Stimulated activated CD4-positive, alpha-beta T cell treated with anti-CD3 and anti-CD28 coated beads, Interleukin-1b, Interleukin-23, amount 100 ng/mL, for 1 hour (primary cell): ENCODE measurements at places on chromosomes 6 and 20.

- no peak for DNase-seq
Measured at GRCh38 chr6:166331503-166332415, 10.6 kb downstream of the SFT2D1 start.

- no peak for DNase-seq
Measured at GRCh38 chr6:43968110-43968965, 158.9 kb downstream of the MRPL14 start.

DNA sequence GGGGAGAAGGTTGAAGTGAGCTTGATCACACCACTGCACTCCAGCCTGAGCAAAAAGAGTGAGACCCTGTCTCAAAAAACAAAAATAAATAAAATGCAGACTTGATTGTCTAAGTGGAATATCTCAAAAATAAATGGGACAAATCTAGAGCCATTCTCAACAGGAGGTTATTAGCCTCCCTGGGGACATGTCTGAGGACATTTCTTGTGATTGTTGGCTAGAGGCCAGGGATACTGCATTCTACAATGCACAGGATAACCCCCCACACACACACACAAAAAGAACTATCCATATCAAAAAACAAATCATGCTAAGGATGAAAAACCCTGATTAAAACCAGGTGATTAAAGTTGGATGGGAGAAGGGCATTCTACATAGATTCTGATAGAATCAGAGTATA is 37.5 kb downstream of the FAM217A start:
- no peak for DNase-seq

GRCh38 chr6:140107216-140107615 is 732.8 kb upstream of the CITED2 start:
- no peak for DNase-seq

- DNase-seq, result no peak
Measured at GRCh38 chr20:20926222-20926905, 179.8 kb downstream of the LINC00237 start.

DNA sequence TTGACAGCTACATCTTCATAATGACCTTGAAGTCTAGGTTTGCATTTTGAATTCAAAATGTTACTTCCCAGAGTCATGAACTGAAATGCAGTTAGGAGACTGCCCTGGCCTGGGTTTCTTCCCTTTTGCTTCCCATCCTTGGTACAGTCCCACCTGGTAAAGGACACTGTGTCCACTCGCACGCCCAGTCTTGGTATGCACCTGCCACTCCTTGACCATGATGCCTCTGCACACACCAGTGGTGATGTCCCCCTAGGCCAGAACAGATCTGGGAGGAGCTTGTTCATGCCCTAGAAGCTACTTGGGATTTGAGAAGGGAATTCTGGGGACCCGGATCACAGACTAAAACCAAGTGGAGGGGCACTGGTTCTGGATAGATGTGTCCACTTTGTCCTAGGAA is 3.6 kb downstream of the PPP1R14C start:
- no peak for DNase-seq

DNA sequence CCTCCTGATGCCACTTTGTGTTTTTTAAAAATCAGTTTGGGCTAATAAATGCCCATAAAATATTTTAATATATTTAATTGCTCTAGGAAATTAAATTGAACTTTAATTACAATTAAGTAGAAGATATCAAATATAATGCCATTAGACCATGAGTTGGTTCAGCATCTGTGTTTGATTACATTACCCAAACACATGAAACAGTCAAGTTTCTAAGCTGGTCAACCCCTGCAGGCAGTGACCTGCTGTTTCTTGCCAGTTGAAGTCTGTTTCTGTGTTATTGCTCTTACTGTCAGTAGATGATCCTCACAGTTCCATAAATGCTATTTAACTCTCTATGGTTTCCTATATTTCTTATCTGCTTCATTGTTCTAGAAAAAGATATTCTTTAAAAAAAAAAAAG is 9.7 kb upstream of the TENT5A start:
- no peak for DNase-seq

DNA sequence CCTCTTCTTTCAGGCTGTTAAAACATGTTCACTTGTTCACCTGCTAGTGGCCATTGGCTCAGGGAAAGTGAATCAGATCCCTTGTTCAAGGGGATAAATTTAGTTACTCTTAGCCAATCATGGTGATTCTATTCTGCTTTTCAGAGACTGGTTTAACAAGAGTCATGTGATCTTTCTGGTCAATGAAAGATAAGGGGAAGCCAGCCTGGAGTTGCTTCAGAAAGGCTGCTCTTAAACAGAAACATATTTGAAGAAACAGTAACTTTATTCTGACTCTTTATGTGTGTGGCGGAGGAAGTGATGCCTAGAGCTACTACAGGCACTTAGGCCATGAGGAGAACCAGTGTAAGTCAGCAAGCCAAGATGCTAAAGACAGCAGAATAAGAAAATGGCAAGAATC is 28.1 kb upstream of the AHI1 start:
- DNase-seq, result no peak

DNA sequence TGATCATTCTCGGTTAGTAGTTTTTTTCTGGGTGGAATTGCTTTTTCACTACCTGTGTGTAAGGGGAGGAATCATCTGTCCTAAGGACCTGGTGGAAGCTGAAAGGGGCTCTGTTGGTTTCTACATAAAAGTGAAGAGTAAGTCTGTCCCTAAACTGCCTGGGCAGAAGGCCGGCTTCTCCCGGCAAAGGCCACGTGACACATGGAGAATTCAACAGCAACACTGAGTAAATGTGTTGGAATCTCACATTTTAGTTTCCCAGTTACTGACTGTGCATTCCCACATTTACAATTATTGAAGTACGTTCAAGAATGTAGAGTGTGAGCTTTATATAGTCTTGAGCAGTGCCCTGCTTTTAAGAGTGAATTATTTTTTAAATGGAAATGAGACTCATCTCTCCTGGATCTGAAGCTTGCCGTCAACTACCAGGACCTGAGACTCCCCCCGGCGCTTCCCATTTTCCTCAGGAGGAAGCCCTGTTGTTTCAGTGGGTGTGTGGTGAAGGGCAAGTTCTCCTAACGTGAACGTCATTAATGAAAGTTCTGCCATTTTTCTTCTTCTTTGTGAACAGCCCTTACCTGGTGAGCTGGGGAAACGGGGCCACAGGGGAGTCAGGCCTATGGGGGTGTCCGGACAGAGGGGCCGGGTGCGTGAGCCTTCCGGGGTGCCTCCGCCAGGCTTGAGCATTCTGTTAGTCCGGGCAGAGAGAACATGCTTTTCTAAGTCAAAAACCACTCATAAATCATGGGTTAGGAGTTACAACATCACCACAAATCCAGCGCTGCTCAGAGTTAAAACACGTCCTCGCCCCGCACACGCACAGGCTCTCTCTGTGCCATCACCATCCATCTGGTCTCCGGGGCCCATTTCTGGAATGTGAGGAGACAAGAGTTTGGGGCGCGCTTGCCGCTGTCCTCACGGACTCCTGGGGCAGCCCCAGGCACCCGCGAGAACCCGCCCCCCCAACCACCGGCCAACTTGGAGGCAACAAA is 56.6 kb upstream of the SMOC2 start:
- no peak for DNase-seq

DNA sequence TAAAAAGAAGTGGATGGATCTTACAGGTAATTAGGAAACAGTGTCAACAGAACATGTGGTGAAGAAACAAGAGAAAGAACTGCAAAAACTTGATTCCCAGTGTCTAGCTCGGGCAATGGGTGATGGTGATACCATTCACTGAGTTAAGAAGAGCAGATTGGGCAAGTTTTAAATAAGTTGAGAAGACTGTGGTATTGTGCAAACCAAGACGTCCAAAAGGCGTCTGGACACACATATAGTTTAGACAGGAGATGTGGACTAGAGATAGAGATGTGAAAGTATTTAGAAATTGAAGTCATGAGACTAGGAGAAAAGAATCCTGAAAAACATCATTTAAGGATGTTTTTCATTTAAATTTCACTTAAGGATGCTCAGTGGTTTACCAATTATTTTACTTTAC is 53.9 kb downstream of the CDK19 start:
- DNase-seq, result no peak

- no peak for DNase-seq
Measured at GRCh38 chr6:101534386-101534785, 140.9 kb downstream of the GRIK2 start.

DNA sequence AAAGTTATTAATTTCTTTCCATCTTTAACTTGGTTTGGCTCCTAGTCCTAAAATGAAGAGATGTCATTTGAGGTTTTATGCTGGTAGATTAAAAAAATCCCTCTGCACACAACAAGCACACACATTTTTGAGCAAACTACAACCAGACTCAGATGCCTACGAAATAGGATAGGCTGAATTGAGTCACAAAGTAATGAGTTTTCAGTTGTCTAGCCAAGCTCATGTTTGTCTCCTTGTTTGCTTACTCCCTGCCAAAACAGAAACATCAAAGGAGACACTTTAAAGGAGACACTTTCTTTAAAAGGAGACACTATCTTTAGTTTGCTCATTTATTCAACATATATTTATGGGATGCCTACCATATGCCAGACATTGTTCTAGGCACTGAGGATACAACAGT is 56.2 kb downstream of the TPBG start:
- DNase-seq, result no peak

GRCh38 chr6:159655409-159655988 is 37.5 kb downstream of the SOD2 start:
- DNase-seq, result no peak

DNA sequence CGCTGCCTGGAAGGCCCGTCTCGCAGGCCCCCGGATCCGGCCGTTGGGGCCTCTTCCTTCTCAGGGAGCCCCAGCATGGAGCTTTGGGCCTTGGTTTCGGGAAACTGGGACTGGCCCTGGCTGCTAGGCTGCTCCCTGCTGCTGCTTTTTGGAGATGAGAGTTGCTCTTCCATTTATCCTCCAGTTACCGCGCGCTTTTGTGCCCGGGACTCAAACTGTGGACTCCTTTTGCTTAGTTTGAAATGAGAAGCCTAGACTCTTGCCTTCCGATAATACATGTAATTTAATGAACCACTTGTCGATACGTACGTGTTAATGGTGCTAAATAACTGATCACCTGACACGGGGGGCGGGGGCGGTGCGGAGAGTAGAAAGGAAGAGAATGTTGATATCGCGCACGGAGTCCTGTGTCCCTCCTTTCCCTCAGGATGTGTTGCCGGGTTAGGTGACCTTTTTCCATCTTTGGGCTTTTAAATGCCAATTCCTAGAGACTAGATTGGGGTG is 968 bp downstream of the PHF3 start:
- peak; percentile 43 for DNase-seq

DNA sequence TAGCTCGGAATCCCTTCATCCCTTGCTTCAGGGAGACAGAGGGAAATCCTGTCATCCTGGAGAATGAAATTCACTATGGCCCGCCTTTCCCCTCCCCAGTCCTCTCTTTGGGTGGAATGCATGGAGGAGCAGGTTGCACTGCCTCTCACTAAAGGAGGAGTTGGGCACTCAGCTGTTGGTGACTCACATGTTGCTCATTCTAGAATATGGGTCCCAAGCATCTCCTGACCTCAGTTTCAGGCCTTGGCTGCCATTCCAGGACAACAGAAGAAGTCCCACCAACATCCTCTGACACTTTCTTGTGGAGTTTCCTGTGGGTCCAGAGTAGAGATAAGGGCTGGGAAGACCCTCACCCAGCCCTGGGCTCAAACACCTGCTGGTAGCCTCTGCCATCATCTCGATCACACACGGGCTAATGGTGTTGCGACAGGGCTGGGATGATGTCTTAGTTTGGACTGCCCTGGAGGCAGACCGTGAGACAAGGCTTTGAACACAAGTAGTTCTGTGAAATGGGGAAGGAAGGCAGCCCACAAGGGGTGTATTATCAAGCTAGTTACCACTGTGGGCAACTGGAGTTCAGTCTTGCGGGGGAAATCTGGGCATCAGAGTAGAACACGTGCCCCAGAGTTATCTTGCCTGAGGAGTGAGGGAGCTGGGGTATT is 52.4 kb upstream of the RNF24 start:
- no peak for DNase-seq

- DNase-seq, result no peak
Measured at GRCh38 chr20:2357114-2357513, 23.6 kb upstream of the TGM6 start.

GRCh38 chr6:25354078-25354932 is 75.1 kb downstream of the CARMIL1 start:
- DNase-seq, result no peak

- no peak for DNase-seq
Measured at GRCh38 chr20:63363981-63364561, 2.9 kb upstream of the CHRNA4 start.

- no peak for DNase-seq
Measured at GRCh38 chr6:19757036-19757435, 80.1 kb upstream of the ID4 start.

GRCh38 chr6:35327349-35328027 is 14.9 kb upstream of the PPARD start:
- DNase-seq, result peak; percentile 45

GRCh38 chr20:21246161-21246560 is 57.0 kb upstream of the XRN2 start:
- no peak for DNase-seq

- no peak for DNase-seq
Measured at GRCh38 chr6:26197636-26197932, 110.4 kb downstream of the HFE start.

DNA sequence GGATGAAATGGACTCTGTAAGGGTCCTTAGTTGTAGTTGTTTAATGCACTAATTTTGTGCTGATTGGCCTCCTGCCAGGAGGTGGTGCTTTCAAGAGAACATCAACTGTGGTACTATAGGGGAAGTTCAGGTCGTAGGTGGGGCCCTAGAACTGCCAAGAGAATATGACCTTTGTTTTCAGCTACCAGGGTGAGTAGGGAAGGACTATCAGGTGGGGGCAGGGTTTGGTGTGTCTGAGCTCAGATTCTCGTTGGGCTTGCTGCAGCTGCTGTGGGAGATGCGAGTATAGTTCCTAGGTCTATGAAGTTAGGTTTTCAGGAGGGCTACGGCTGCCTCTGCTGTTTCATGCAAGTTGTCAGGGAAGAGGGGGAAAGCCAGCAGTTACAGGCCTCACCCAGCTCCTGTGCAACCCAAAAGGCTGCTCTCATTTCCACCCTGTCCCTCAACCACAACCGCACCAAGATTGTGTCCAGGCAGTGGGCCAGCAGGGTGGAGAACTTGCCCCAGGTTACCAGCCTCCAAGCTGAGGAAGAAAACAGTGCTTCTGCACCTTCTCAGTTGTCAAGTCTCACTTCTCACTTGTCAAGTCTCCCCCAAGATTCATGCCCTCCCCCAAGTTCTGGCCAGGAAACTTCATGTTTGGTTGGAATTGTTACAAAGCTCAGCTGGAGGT is 626.5 kb upstream of the MAP3K7 start:
- no peak for DNase-seq
